Cortex of kidney (tissue), 1 donor: ENCODE measurements at places on chromosomes 4 and X.

DNA sequence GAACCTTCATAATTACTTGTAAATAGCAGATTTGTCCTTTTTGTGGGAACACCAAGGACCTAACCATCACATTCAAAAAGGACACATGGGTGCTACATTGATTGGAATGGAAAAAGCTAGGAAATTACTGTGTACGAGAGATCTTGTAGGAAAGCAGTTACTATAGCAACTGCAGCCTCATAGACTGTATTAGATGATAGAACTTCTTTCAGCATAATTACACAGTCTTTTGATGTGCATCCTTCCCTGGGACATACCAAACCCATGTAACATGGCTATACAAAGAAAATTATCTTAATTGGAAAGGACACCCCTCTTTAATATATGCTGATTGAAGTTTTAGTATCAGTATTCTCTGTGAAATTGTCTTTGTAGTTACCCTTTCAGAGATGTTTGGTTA lies 130.7 kb upstream of the CTSO start:
- DNase-seq: no peak

- DNase-seq: no peak
These were observed 15.9 kb downstream of the MID1IP1 start for GRCh38 chrX:38817004-38817703.

DNA sequence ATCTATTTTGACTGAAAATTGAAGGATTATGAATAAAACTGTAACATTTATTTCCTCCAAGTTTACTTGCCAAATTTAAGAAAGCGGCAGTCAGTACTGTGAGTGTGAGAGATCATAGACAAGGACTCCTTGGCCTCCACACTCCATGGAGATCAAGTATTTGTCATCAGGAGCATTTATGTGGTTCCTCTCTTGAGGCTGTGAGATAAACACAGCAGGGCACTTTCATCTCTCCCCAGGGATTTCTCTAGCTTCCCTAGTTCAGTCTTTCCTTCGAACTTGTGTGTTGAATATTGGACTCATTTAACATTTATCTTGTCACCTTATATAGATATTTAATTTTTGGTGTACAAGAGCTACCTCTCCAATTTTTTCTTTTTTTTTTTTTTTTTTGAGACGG lies 40.8 kb downstream of the PDE5A start:
- DNase-seq: no peak

- DNase-seq: no peak
These were observed 13.3 kb upstream of the FGFR3 start for GRCh38 chr4:1779588-1780382.

- DNase-seq: no peak
These were observed 3.9 kb upstream of the KLHL8 start for GRCh38 chr4:87224141-87224923.

DNA sequence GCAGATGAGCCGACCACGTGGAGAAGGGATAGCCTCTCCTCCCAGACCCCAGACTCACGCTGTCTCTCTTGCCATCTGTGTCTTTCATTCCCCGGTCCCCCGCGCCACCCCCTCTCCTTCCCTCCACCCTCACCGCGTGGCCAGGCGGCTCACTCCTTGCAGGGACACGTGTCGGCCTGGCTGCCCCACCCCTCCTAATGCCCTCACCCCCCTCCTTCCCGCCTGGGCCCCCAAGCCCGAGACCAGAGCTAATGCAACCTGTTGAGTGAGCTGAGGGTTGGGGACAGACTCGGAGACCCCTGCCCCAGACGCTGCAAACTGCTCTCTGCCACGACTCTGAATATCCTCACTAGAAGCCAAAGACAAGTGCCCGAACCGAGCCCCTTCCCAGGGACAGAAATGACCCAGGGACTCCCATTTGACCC lies 1.8 kb downstream of the SLC38A5 start:
- DNase-seq: no peak

DNA sequence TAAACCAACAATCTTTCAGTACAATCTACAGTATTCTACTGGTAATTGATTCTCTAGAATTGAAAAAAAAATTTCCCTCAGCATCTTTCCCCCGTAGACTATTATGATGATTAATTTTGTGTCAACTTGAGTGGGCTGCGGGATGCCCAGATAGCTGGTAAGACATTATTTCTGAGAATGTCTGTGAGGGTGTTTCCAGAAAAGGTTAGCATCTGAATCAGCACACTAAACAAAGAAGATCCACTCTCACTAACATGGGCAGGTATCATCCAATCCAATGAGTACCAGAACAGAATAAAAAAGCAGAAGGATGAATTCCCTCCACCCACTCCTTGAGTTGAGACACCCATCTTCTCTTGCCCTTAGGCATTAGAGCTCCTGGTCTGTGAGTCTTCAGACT lies 186.1 kb upstream of the MAB21L2 start:
- no peak for DNase-seq

GRCh38 chr4:161828061-161828460 lies 335.7 kb downstream of the FSTL5 start:
- no peak for DNase-seq
